Hepatocyte (in vitro differentiated cells): ENCODE measurements at places on chromosomes 5 and 9.

GRCh38 chr5:161378701-161379100, 167.8 kb downstream of the GABRB2 start:
- no peak for DNase-seq

- DNase-seq, result no peak
Observed at GRCh38 chr9:70613024-70613768, 198.7 kb upstream of the KLF9 start.

- DNase-seq, result no peak
Observed at GRCh38 chr5:57878301-57878722, 395.7 kb upstream of the ACTBL2 start.

GRCh38 chr5:130138406-130139045, 234.3 kb downstream of the CHSY3 start:
- no peak for DNase-seq

GRCh38 chr5:170681013-170681433, 102.5 kb upstream of the GABRP start:
- DNase-seq, result peak; percentile 81

DNA sequence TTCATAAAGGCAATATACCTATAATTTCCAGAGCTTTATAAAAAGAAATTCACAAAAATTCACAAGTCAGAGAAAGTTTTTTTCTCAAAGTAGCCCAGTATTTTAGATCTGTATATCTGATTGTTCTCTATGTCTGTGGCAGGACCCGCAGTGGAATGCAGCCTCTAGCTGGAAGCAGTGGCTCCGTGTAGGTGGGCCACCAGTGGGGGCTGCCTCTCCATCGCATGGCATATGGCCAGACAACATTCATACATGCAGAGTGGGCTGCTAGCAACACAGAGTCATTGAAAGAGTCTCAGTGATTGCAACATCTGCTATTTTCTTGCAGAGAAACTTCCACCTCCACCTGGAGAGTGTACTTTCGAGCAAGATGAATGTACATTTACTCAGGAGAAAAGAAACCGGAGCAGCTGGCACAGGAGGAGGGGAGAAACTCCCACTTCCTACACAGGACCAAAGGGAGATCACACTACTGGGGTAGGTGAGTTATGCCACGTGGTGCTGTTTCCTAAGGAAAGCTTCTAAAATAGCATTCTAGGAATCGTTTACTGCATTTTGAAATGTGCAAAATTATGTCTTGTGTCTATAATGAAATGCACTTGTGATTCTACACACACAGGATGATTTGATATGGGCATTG, 88.5 kb upstream of the SMC5 start:
- no peak for DNase-seq

DNA sequence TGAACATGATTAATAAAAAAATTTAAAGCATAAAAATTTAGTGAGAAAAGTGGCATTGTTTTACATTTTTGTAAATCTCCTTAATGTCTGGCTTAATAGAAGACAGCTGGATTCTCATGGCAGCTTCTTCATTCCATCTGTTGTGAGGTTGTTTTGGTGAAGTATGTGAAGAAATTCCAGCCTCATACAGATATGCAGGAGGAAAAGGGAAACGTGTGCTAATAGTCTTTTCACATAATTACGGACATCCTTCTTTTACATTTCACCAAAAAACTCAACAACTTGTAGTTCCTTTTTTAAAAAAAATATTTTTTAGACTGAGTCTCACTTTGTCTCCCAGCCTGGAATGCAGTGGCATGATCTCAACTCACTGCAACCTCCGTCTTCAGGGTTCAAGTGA, 46.9 kb downstream of the HACD4 start:
- no peak for DNase-seq

DNA sequence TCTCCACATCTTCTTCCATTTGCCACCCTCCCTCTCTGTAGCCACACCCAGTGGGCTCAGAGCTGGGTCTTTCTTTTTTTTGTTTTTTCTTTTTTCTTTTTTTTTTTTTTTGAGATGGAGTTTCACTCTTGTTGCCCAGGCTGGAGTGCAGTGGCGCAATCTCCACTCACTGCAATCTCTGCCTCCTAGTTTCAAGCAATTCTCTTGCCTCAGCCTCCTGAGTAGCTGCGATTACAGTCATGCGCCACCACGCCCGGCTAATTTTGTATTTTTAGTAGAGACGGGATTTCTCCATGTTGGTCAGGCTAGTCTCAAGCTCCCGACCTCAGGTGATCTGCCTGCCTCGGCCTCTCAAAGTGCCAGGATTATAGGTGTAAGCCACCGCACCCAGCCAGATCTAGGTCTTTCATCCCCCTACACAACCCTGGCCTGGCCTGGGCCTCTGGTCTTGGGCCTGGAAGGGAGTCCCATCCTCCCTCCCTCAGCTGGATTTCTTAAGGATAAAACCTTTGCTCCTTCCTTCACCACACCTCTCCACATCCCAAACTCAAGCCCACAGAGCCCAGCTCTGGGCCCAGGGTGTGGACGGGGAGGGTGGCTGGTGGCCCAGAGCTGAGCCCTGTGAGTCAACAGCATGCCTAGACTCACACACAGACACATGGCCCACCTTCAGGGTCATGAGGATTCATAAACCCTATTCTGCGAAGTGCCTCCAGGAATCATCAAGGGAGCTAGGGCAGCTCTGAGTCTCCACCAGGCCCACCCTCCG, 18.8 kb upstream of the KCNIP1 start:
- DNase-seq, result no peak

DNA sequence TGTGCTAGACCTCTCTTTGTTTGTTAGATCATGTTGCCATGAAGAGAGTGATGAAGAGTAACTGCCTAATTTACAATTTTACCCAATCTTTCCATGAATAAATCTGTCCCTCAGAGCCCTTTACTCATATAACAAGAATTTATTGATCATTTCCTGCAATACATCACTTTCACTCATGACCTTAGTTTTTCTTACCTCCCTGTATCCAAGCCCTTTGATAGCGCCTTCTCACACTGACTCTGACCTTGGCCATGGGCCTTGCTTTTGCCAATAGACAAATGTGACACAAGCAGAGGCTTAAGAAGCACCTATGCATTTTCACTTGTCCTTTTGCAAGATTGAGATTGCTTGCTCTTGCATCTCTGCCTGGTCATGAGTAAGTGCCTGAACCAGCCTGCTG, 288.1 kb downstream of the NNT start:
- no peak for DNase-seq

- no peak for DNase-seq
Observed at GRCh38 chr5:82218374-82219156, 59.6 kb downstream of the RPS23 start.

DNA sequence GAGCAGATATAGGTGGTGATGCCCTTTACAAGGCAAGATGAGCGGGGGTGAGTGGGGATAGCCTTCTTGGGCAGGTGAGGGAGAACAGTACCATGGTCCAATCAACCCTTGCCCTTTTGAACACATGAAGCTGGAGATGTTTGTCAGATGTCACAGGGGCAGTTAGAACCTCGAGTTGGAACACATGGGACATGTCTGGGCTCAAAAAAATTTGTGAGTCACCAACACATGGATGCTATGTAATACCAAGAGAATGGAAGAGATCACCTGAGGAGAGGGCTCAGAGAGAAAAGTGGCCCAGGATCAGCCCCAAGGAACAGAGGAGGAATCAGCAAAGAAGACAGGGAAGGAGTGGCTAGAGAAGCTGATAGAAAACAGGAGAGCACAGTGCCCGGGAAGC, 4.7 kb downstream of the PHYKPL start:
- DNase-seq, result no peak

- no peak for DNase-seq
Observed at GRCh38 chr5:179287071-179287470, 58.2 kb downstream of the ADAMTS2 start.

- DNase-seq, result no peak
Observed at GRCh38 chr5:33721491-33722200, 170.1 kb downstream of the ADAMTS12 start.

- DNase-seq, result no peak
Observed at GRCh38 chr5:11733840-11734192, 170.4 kb downstream of the CTNND2 start.

DNA sequence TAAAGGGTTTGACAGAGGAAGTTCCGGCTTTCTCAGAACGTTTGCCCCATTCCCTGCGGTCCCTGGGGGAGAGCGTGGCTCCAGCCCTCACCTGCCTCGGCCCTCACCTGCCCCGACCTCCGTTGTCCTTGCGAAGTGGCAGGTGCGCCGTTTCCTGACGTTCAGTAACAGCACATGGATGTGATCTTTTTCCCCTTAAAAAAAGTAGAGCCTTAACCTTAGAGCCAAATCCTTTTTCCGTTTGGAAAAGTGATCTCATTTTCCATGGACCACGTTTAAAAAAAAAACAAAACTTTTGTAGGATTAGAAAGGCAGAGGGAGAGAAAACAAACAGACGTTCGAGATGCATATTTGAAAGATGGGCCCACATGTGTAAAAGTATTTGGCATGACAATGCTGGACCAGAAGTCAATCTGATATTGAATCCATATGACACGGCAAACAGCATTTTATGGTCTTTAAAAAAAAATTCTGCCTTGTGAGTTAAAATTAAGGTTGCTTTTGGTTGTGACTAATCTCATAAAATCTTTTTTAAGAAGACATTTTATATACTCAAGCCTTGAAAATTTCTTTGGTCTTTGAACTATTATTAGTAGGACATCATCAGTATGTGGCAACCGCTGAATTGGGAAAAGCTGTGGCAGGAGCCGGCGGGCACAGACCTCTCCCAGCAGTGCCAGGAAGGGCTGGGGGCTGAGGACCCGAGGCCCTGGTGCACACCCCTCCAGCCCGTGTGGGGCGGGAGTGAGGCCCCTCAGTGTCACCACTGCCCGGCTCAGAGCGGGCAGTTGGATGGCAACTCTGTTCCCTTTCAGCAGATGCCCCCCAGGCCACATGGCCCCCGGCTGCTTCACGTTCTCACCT, 42.5 kb upstream of the EXOC3 start:
- DNase-seq, result no peak

DNA sequence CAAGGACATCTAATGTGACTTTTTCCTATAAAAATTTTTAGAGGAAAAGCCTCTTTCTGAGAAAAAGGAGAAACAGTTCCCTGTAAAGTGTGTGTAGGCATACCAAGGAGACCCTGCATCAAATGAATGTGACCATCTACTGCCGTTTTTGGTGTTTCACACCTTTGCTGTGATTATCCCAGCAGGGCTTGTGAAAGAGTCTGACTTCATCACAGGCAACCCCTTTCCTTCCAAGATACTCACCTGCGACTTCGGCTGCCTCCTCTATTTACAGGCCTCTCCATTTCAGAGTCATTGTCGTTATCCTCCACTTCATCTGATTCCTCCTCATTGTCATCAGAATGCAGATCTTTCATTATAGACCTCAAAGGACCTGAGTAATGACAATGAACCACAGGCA, 259.1 kb downstream of the MLLT3 start:
- no peak for DNase-seq

DNA sequence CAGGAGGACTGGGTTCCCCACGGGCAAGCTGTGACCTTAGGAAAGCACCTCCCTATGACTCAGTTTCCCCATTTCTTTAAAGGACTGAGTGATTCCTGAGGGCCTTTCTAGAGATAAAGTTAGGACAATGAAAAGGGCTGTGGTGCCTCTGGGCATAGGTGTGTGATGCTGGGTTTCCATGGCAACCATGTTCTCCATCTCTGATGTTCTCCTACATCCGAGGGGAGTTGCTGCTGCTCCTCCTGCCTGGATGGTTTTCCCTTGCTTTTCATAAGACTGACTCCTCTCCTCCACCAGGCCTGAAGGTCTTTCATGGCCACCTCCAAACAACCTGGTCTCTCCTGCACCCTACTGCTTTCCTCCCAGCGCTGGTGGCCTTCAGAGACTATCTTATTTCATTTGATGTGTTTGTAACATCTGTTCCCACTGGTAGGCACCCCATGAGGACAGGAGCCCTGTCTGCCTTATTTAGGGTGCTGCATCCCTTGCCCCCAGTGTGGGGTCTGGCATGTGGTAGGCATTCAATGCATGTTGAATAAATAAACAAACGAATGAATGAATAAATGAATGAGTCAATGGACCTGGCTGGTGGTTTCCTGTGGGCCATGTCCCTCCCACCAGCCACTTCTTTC, 112.2 kb upstream of the HAND1 start:
- no peak for DNase-seq

- no peak for DNase-seq
Observed at GRCh38 chr5:116524051-116524904, 50.3 kb downstream of the SEMA6A start.

- DNase-seq, result no peak
Observed at GRCh38 chr9:137892424-137893191, 15.0 kb downstream of the CACNA1B start.

DNA sequence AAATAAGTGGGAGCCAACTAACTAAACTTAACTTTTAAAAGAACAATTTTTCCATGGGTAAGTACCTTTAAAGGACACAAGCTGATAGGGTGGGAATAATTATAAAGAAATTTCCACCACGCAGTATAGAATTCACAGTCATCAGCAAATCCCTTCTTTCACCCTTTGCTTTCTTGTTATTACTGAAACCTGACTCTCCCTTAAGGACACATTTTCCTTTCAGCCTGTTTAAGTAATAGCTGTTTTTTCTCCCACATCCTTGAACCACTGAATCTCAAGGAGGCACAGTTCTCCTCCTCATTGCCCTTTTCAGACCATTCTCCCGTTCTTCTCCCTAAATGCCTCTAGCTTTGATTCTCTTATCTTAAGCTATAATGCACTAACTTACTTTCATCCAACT, 6.3 kb downstream of the C5orf15 start:
- DNase-seq, result no peak

DNA sequence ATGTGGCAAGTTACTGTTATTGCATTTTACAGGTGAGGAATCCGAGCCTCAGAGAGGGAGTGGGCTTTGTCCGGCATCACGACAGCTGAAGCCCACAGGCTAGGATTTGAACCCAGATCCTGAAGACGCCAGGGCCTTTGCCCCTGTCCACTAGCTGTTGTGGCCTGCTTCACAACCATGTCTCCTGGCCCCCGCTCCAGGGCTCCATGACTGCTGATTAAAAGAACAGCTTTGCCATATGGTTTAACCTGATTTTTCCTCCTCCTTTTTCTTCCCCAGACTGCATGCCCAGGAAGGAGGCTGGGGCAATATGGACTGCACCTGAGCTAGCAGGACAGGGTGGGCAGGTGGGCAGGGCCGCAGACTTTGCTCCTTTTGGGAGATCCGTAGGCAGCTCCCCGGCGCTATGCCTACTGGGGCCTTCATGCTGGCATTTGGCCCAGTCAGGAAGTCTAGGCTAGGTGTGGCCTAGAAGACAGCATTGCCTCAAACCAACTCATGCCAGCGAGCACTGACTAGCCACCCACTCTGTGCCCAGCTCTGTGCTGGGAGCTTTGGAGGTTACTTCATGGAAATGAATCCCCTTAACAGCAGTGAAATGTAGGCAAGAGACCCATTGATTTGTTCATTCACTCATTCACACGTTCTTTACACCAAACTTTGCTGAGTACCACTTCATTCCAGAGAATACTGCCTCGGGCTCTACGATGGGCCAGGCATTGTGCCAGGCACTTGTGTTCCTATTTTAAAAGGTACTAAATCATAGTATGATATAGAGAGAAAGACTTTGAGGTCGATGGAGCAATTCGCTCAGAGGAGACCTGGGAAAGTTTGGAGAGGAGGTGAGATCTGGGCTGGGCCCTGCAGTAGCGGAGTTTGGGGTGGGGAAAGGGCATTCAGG, 94.3 kb upstream of the CPEB4 start:
- DNase-seq, result no peak

- no peak for DNase-seq
Observed at GRCh38 chr9:132609184-132609583, 26.8 kb downstream of the BARHL1 start.

- peak; percentile 90 for DNase-seq
Observed at GRCh38 chr5:149485655-149486615, 65.3 kb downstream of the CSNK1A1 start.
